ENCODE measurements at places on chromosomes 1 and 21.
A peak's percentile ranks its signal among the peaks of the same experiment; 100 is the strongest.

- no peak for DNase-seq
Measured at GRCh38 chr1:168312718-168313604, 32.3 kb downstream of the TBX19 start.

DNA sequence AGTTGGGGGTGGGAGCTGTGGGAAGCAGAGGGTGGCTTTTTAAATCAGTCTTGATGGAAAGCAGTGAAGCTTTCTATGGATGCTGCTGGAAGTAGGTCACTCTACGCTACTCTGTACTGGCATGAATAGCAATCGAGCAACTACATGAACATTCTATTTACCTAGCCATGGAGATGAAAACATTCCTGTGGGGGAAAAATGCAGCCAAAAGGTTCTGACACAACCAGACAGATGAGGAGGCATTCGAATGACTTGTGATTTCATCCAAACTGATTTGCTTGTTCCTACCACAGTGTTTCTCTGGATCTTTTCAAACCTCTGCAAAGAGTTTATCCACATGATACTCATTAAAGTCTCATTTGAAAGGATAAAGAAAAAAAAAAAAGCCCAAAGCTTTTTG is 95.0 kb downstream of the ASTN1 start:
- peak; percentile 44 for DNase-seq

DNA sequence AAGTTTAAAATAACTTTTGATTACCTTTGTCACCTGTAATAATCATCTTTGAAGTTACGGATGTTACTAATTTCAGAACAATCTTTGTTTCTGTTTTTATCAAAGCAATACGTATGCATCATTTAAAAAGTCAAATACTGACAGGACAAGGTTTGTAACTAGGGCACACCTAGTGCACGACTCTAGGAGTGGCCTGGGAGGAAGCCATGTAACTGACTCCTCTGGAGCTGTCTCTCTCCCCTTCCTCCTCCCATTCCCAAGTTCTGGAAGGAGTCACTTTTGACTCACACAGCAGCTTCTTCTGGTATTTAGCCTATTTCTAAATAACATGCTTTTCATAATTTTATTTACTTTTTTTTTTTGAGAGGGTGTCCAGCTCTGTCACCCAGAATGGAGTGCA is 11.8 kb upstream of the RAP1GAP start:
- no peak for DNase-seq

- no peak for DNase-seq
Measured at GRCh38 chr1:153493343-153493960, 33.0 kb upstream of the S100A7 start.

- no peak for DNase-seq
Measured at GRCh38 chr1:153942766-153943549, 3.6 kb downstream of the DENND4B start.

GRCh38 chr1:201676641-201677040 is 137.7 kb downstream of the NAV1 start:
- DNase-seq, result no peak

DNA sequence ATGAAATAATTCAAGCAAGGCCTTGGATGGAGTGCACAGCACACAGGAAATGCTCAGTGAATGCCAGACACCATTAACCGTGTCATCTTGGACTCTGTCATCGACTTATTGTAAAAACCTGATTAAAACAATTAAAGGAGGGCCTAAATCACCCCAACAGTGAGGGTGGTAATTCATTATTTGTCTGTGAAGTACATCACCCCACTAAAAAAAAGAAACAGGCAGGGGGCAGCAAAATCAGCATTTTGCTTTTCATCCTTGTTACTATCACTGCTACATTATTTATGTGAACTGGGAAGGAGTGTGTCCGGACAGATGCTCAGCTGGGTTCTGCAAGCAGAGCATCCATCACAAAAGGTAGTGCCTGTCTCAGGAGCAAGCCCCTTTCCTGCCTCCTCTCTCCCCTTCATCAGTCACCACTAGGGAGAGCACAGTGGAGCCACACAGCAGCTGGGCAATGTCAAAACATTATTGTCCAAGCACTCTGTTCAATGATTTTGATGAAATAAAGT is 98.5 kb downstream of the RERE start:
- peak; percentile 59 for DNase-seq

GRCh38 chr1:31985430-31985829 is 28.2 kb upstream of the KHDRBS1 start:
- DNase-seq, result no peak

- no peak for DNase-seq
Measured at GRCh38 chr1:51644533-51645197, 27.8 kb downstream of the OSBPL9 start.

- DNase-seq, result no peak
Measured at GRCh38 chr1:84355556-84355955, 42.7 kb upstream of the DNASE2B start.

DNA sequence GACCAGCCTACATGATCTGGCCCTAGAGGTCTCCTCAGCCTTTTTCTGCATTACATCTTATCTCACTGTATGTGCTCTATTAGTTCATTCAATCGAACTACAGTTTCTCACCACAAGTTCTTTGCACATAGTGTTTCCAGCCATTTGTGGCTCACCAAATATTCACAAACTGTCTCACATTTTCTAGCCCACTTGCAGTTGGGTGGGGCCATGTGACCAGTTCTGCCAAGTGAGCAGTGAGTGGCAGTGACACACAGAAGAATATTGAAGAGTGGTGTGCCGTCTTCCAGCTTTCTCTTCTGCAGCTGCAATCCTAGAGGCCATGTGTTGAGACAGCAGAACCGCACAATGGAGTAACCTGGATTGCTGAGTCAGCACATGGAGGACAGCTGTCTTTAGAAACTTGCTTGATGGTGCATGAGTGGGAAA is 103.2 kb upstream of the ZNF644 start:
- no peak for DNase-seq

- DNase-seq, result no peak
Measured at GRCh38 chr1:113401728-113402127, 11.4 kb downstream of the MAGI3 start.

DNA sequence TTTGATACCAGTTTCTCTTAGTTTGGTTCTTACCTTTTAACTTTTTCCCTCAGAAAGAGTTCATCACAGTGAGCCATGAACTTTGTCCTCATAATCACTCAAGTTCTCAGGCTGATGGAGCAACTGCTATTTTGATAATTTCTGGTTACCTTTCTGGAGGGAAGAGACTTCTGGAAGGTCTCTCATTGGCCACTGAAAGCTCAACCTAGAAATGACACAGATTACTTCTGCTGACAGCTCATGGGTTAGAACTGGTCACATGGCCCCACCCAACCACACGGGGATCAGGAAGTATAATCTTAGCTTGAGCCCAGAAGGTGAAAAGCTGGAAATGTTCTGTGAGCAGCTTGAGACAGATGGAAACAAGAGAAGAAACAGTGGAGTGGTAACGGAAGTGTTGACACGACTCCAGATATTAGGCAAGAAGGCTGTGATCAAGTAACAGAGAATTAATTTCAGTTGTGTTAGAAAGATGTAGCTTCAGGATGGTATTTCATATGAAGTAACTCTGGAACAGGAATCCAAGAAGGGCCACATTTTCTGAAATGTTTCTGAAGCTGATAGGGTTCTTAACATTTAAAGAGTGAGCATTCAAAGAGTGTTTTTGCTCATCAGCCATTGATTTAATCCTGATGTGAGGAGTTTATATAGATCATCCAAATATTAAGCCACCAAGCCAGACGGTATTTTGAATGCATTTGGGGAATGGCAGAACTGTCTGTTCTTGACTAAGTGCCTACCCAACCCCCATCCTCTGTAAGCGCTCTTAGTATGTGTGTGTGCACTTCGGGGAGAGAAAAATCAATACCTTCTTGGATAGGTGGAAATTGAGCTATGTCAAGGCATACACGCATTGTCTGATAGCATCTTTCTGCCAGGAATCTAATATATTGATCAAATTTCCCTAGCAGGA is 21.9 kb upstream of the XPR1 start:
- no peak for DNase-seq

GRCh38 chr21:43585924-43586413 is 73.3 kb downstream of the HSF2BP start:
- DNase-seq, result no peak

- DNase-seq, result no peak
Measured at GRCh38 chr1:217091561-217091960, 368.3 kb upstream of the ESRRG start.

- DNase-seq, result no peak
Measured at GRCh38 chr1:168964478-168964877, 142.0 kb upstream of the ATP1B1 start.

GRCh38 chr1:163768576-163768975 is 446.8 kb downstream of the NUF2 start:
- DNase-seq, result no peak

- DNase-seq, result no peak
Measured at GRCh38 chr1:151984313-151984956, 9.2 kb downstream of the S100A10 start.

DNA sequence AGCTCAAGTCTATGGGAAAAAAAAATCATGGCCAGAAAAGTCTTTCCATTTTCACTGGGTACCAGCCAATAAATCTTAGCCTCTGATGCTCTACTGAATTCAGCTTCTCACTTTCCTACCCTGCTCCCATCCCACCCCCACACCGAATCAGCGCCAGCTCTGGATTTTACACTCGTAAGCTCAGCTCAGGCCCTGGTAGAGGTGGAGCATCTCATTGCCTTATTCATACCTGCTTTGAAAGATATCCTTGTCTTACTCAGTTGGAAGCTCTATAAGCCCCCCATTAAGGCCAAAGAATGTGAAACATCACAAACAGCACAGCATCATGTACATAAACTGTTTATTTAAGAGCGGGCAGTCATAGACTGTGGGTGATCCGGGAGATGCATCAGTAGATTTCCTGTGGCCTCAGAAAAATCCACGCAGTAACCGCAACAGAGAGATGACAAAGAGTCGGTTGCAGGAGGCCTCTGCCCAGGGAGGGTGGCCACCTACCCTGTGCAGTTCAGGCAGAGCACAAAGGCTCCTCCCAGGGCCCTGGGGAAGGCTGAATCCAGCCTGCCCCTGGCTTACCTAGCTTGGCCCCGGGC is 36.4 kb upstream of the ETS2 start:
- no peak for DNase-seq

GRCh38 chr1:35452106-35452774 is 105.0 kb downstream of the KIAA0319L start:
- DNase-seq, result peak; percentile 71

DNA sequence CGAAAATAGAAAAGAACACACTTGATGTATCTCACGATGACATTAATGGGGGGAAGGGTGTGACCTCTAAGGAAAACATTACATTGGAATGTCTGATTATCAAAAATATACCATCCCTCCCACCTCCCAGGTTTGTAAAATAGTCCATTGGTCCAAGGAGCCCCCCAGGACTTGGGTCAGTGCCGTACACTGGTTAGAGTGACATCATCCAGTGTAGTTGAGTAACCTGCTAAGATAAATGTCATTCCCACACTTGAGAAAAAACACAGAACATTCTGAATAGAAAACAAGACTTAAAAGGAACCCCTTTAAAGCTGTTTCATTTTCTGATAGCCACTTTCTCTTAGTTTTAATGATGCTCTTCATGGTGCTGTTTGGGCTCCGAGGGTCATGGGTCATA is 15.2 kb downstream of the DDX20 start:
- DNase-seq, result no peak

DNA sequence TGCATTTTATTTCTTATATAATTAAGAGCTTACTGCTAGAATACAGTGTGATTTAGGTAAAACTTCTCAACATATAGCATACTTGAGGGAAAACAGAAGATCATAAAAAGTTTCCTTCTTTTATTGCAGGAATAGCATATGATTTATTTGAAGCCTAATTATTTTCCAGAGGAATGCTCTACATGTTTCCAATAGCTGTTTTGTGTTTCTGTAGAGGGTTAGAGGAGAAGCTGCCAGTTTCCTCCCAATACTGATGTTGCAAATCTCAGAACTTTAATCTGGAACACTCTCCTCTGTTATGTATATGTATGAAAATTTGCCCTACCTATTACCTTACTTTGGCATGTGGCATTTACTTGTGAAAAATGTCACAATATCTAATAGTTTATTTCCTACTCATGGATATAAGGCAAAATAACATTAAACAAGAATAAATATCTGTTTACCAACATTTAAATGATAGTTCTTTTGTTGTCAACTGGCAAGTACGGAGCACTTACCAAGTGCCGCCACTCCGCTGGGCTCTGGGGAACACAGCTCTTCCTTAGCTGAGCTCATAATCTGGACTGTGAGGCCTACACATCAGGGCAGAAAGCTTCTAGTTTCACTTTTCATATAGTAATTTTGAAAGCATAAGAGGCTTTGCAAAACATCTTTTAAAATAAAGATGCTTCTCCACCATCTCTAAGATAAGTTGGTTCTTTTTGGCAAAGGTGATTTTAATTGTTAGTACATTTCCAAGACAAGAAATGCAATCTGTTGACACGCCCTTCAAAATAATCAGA is 239.8 kb upstream of the C1orf105 start:
- DNase-seq, result peak; percentile 70

DNA sequence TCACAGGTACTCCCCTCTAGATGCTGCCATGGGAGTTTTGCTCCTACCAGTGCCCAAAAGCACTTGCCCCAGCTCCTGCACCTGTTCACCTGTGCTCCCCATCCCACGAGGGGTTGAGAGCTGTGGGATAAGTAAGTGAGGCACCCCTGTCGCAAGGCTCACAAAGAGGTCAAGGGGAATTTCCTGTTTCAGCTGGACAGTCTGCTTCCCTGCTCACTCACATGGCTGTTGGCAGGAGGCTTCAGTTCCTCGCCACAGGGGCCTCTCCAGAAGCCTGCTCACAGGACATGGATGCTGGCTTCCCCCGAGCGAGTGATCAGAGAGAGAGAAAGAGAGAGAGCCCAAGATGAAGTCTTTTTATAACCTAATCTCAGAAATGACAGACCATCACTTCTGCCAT is 8.7 kb upstream of the NCMAP start:
- DNase-seq, result no peak

DNA sequence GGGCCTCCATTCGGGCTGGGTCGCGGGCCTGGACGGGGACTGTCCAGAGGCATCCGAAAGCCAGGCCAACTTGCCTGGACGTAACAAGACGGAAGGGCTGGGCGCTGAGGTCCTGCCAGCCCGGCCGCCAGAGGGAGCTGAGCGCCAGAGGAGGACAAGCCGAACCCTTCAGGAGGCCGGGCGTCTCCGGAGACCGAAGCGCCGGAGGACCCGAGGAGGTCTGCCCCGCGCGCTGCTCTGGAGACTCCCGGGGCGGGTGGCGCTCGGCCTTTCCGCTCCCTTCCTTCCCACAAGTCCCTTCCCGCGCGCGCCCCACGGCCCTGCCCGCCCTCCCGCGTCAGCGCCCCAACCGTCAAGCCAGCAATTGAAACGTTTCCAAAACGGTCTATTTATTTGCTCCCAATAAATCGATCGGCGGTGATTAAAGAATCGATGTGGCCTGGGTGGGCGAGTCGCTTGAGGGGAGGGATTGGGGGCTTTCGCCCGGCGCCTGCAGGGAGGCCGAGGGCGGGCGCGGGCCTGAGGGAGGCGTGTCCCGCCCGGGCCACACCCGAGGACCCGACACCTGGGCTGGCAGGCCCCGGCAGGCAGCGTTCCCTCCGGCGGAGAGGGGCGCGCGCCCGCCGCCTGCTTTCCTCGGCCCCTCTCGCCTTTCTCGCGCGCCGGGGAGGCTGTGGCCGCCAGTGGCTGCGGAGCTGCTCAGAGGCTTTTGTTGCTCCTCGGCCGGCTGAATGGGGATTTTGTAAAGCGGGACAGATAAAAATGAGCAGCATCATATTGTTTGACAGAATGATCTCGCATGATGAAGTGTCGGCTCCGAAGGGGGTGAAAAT is 5.2 kb upstream of the FOXD3 start:
- no peak for DNase-seq

Measured in pons (tissue), 1 donor.